ENCODE measurements at places on chromosomes 4 and X.
A peak's percentile ranks its signal among the peaks of the same experiment; 100 is the strongest.

GRCh38 chrX:78759081-78759480 lies 11.6 kb downstream of the LPAR4 start:
- no peak for DNase-seq

- DNase-seq = no peak
These were observed 2078.4 kb downstream of the PCDH7 start for GRCh38 chr4:32798471-32799159.

DNA sequence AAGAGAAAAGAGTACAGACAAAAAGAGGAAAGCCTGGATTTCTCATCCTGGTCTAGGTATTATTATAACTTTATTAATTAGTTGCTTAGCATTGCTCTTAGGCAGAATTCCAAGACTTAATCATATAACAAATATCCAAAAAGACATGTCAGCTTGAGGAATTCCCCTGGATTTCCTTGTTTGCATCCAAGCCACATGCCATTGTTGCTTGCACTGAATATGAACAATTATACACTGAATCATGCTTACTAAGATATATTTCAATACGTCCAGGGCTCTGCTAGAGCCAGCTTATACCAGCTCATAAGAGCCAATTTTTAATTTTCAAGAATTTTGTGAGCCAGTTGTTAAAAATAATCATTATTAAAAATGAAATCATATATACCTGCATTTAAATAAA lies 5.5 kb upstream of the TLR10 start:
- DNase-seq = no peak

DNA sequence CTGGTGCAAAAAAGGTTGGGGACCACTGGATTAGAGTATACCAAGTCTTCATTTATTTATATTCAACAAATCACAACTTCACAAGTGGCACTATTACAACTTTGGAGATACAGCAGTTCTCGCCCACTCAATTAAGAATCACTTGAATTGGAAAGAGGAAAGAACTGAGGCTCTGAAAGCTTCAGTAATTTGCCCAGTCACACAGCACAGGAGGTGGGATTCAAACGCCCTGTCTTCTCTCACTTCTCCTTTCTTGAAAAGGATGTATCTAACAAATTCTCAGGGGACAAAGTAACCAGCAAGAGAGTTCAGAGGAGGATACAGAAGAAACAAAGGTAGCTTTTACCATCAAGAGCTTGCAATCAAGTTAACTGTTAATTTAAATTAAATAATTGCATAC lies 12.4 kb downstream of the SMIM14 start:
- no peak for DNase-seq

GRCh38 chrX:120428309-120428708 lies 40.8 kb downstream of the LAMP2 start:
- DNase-seq = no peak

GRCh38 chr4:81471588-81472280 lies at the start of gene RASGEF1B:
Gene RASGEF1B (minus strand): TSS chr4:81471907. CDS start chr4:81459508, 12,399 bp downstream.
- peak; percentile 91 for DNase-seq

DNA sequence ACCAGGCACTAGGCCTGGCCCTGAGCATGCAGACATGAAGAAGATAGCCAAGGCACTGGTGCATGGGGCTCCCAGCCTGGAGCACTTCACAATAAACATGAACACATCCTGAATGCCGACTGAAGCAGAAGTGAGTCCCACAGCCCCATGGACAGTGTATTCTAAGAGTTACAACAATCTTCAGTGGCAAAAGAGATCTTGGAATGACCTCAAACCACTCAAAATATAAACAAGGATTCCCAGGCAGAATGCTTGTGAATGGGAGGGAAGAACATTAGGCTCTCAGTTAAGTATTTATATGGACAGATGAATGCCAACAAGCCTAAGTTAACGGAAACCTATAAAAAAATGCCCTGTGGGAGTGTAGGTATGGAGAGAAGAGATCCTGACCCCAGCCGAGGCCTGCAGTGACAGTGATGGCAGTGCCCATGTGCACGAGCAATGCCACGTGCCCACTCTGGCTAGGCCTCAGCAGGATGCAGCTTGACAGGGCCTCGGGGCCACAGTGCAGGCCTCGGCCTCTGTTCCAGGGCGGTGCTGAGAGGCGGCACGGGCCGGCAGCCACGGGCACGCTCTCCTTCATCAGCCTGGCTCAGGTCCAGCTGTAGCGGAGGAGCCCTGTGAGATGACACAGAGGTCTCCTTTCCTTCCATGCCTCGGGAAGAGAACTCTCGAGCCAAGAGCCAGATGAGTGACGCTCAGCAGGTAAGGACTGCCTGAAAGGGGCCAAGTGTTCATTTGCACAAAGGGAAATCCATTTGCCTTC lies 49.2 kb downstream of the IRF2 start:
- DNase-seq = no peak

DNA sequence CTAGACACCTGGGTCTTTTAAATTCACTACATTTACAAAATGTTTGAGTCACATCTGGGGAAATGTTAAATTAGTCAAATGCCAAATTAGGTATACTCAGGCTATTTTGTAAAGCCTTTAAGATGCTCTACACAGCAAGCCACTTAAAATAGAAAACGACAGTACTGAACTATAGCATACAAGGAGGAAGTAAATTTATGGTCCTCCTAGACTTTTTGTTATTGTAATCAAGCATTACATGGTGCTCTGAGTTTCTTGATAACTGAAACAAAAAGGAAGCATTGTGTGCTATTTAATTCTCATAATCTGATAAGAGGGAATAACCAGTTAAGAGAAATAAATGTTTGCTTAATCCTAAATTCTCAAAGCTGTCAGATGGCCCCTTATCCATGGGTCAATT lies 46.2 kb downstream of the SLC9A7 start:
- no peak for DNase-seq

DNA sequence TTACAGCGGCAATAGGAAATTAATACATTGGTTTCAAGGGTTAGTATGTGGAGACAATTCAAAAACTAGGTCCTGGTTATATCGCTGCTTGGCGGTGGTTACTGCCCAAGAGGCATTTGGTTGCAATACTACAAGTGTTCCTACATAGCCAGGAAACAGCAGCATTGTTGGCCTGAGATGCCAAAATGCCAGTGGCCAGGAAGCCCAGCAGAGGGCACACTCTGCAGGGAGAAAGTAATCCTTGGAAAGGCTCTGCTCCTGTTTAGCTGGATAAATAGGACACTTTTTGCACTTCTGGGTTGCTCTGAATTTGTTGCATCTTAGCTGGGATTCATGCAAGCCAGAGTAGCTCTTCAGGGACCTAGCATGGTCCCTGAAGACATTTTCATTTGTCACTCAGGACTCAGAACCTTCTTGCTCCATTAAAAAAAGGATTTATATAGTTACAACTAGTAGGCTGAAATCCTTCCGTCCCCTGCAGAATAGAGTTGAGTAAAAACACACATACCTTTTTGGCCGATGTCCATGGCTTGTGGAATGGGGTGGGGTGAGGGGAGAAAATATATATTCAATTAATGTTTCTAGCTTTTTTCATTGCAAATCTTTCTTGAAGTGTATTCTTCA lies 8.1 kb upstream of the GPR119 start:
- no peak for DNase-seq

GRCh38 chr4:26719954-26720552 lies 136.2 kb downstream of the TBC1D19 start:
- no peak for DNase-seq

- no peak for DNase-seq
These were observed 116.2 kb downstream of the PDHA2 start for GRCh38 chr4:95956094-95956493.

DNA sequence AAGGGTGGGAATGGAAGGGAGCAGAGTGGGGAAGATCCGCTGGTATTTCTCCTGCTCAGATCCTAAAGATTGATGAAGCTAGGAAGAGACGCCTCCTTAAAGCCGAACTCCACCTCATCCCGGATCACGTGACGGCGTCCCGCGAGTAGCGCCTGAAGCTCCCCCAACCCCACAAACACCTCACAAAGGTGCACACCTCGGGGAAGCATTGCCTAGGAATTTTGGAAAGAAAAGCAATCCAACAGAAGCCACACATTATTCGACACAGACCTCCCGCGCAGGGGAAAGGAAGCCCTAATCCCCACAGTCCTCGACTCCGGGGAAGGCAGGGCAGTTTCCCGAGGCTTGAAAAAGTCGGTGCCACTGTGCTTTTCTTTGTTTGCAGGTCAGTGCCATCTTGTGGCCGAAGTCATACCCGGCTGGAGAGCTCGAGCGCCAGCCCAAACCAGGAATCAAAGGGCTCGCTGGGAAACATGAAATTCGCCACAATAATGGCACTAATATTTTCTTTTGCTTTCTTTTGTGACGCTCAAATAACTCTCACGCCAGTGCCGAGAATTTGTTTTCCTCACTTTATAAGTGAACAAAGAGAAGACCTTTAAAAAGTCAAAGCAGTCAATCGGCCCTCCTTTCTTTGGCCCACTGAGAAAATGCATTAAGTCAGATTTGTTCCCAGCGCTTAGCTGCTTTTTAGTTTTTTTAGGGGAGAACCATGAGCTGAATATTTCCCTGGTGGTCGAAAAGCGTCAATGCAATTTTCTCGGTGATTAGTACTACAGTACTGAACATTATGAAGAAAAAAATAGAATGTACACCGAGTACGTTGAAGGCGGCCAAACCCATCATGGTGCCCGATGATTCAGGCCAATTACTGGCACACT lies at the start of gene NPY1R:
TSS of gene NPY1R (minus strand) at position 71 of the 881 bp plus-strand sequence. CDS start 6,042 bp downstream, outside the sequence.
- DNase-seq = no peak

DNA sequence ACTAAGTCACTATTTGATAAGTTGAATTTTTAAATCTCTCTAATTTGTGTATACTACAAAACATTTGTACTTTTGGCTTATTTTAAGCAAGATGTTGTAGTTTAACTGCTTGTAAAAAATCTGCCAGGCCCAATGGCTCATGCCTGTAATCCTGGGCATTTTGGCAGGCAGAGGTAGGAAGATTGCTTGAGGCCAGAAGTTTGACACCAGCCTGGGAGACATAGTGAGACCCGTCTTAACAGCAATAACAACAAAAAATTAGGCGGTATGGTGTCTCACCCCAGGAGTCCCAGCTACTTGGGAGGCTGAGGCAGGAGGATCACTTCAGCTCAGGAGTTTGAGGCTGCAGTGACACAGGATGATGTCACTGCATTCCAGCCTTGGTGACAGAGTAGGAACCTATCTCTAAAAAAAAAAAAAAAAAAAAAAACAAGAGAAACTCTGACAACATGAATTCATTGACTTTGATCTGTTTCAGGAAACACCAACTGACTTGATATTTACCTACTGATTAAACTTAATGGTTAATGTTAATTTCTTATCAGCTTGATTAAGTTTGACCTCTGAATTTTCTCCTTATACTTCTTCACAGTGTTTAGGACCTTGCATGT lies 8.9 kb downstream of the FHIP1A start:
- DNase-seq = no peak

GRCh38 chrX:38163193-38163592 lies 57.5 kb downstream of the SRPX start:
- DNase-seq = no peak

GRCh38 chr4:5958199-5958735 lies 60.0 kb downstream of the C4orf50 start:
- DNase-seq = no peak

DNA sequence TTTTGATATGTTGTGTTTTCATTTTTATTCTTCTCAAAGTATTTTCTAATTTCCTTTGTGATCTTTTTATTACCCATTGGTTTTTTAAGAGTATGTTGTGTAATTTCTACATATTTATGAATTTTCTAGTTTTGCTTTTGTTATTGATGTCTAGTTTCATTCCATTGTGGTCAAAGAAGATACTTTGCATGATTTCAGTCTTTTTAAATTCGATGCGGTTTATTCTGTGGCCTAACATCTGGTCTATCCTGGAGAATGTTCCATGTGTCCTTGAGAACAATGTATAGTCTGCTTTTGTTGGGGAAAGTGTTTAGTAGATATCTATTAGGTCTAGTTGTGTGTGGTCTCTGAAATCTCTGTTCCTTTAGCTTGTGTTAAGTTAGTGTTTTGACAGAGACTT lies 46.2 kb downstream of the PPEF1 start:
- no peak for DNase-seq

DNA sequence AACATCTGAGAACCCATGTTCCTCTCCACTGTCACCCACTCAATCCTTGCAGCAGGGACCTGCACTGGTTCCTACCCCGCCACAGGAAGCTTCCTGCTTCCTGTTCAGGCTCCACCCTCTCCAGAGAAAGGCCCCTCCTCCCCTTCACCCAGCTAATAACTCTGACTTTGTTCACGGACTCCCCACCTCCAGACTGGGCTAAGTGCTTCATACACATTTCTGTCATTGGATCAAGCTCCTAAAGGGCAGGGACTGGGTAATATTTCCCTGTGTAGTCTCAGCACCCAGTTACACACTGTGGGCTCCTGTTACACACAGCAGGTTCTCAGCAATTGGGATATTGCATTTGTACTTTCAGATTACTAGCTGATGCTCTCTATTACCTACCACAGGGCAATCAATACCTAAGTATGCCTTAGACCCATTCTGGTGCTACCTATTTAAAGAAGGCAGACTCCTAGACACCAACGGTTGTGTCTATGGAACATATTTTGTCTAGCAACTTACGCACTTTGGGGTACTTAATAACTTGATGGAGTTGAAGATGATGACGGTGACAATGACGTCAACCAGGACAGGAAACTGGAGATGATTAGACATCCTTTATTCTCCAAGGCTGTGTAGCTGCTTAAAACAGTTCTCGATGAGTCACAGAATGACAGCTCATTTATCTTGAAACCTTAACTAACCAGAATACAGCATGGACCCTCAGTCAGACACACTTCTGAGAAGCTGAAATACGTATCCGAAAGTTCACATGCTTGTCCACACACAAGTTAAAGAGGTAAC lies 58.1 kb downstream of the MAML3 start:
- DNase-seq = no peak

DNA sequence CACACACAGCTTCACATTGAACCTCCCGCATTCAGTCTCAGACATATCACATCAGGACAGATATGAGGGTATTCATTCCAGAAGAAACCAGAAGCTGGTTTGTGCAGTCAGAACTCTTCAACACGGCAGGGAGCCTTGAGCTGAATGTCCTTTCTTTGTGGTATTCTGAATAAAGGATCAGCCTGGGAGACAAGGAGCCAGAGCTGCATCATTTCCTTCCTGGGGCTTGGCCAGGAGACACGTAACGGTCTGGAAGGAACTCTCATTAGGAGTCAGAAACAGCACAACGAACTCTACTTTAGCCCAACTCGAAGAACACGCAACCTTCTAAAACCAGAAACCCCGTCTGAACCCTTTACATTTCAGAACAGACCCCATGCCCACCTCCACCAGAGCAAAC lies 46.4 kb downstream of the KDR start:
- no peak for DNase-seq

DNA sequence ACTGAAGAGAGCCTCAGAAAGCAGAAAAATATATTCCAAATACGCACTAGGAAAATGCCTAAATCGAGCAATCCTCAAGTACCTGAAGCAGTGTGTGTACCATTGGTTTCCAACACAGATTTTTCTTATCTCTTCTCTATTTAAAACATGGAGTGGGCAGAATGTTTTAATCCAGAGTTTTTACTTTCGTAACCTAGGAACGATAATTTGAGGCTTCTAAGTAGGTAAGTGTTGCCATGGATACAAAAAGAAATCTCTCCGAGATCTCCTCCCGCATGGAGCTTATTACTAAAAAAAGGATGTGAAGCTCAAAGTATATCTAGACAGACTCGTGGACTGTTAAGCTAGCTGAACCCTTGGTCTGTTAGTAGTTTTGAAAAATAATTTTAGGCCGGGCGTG lies 23.0 kb upstream of the OTUD4 start:
- DNase-seq = no peak

- no peak for DNase-seq
These were observed 269.4 kb upstream of the SMIM31 start for GRCh38 chr4:164484551-164484950.

All from stimulated activated CD8-positive, alpha-beta memory T cell treated with anti-CD3 and anti-CD28 coated beads, Interleukin-7, amount 100 ng/mL, for 1 hour (primary cell).